Activated CD4-positive, alpha-beta T cell treated with anti-CD3 and anti-CD28 coated beads, Interleukin-2, amount 10 ng/mL, durations not matched to agents 24 days and 14 days (primary cell): ENCODE measurements at places on chromosomes 11 and 22. TPM values are rescaled to one million over a fixed set of nuclear protein-coding genes. Genes with fewer than 3 reads are reported as not detected.

Gene KRTAP5-7
- not detected in 2 replicates for total RNA-seq

Gene POU2AF2
- 0.44 TPM in 1 of 2 replicates, not detected in the other for total RNA-seq

Gene TTC36
- total RNA-seq, result 0.38 and 0.65 TPM in 2 replicates

Gene NNMT
- total RNA-seq, result not detected in 2 replicates

Gene BBS1
- 17.6 and 18.3 TPM in 2 replicates for total RNA-seq

Gene CRELD2
- 46.8 and 47.4 TPM in 2 replicates for total RNA-seq

Gene CCDC116
- 0.40 and 0.51 TPM in 2 replicates for total RNA-seq

Gene YPEL4
- 0.40 and 0.47 TPM in 2 replicates for total RNA-seq

Gene NLRP14
- total RNA-seq, result 0.09 and 0.21 TPM in 2 replicates

Gene MS4A15
- not detected in 2 replicates for total RNA-seq

Gene ADAMTS15
- total RNA-seq, result 0.02 TPM in 1 of 2 replicates, not detected in the other

Gene MMP11
- 0.50 and 0.70 TPM in 2 replicates for total RNA-seq

Gene AP1B1
- 79.1 and 83.7 TPM in 2 replicates for total RNA-seq

Gene OR52E8
- not detected in 2 replicates for total RNA-seq

Gene CASP5
- total RNA-seq, result not detected in 2 replicates

Gene VSTM5
- total RNA-seq, result not detected in 2 replicates

Gene KRTAP5-8
- total RNA-seq, result not detected in 2 replicates

Gene CYP2D6
- 3.8 and 4.5 TPM in 2 replicates for total RNA-seq

Gene APOBEC3B
- 25.4 and 26.1 TPM in 2 replicates for total RNA-seq

Gene KRTAP5-1
- total RNA-seq, result not detected in 2 replicates

Gene P4HA3
- total RNA-seq, result not detected in 2 replicates

Gene DEUP1
- not detected in 2 replicates for total RNA-seq

Gene NRGN
- total RNA-seq, result 4.4 and 5.4 TPM in 2 replicates

Gene OR5D13
- total RNA-seq, result not detected in 2 replicates

Gene FREY1
- total RNA-seq, result 1.8 and 2.0 TPM in 2 replicates

Gene GAL3ST1
- total RNA-seq, result not detected in 2 replicates

Gene GPHA2
- not detected in 2 replicates for total RNA-seq

Gene RAC2
- total RNA-seq, result 519 and 540 TPM in 2 replicates

Gene TMEM191B
- total RNA-seq, result not detected in 2 replicates

Gene SLC29A2
- 17.4 and 18.9 TPM in 2 replicates for total RNA-seq

Gene PKP3
- total RNA-seq, result not detected in 2 replicates

Gene CARNS1
- 0.77 and 0.83 TPM in 2 replicates for total RNA-seq

Gene TSGA10IP
- total RNA-seq, result not detected in 2 replicates

Gene CCDC73
- not detected in 2 replicates for total RNA-seq

Gene OR8B2
- not detected in 2 replicates for total RNA-seq

Gene FAM180B
- total RNA-seq, result 0.19 and 0.28 TPM in 2 replicates

Gene PTPRCAP
- 85.1 and 90.3 TPM in 2 replicates for total RNA-seq

Gene BEST1
- total RNA-seq, result 0.07 TPM in 1 of 2 replicates, not detected in the other

Gene AGBL2
- 4.2 and 4.5 TPM in 2 replicates for total RNA-seq

Gene VPREB1
- total RNA-seq, result not detected in 2 replicates

Gene DDI1
- total RNA-seq, result not detected in 2 replicates
